ENCODE measurements at places on chromosomes 16 and 17. TPM values are rescaled to one million over a fixed set of nuclear protein-coding genes. Genes with fewer than 3 reads are reported as not detected.

SDR42E2 gene
- total RNA-seq: not detected

PLEKHM1 gene
- 46.6 TPM for total RNA-seq

TEKT5 gene
- total RNA-seq: 0.57 TPM

NPIPA5 gene
- total RNA-seq: 11.0 TPM

TAF15 gene
- total RNA-seq: 149 TPM

DHRS7C gene
- not detected for total RNA-seq

MARVELD3 gene
- total RNA-seq: 10.3 TPM

EFNB3 gene
- total RNA-seq: 3.5 TPM

CDK5R1 gene
- 1.5 TPM for total RNA-seq

TEFM gene
- total RNA-seq: 14.0 TPM
